ENCODE measurements at places on chromosomes 7 and 10.

- no peak for DNase-seq
Measured at GRCh38 chr10:131692686-131693334, 208.0 kb upstream of the PPP2R2D start.

DNA sequence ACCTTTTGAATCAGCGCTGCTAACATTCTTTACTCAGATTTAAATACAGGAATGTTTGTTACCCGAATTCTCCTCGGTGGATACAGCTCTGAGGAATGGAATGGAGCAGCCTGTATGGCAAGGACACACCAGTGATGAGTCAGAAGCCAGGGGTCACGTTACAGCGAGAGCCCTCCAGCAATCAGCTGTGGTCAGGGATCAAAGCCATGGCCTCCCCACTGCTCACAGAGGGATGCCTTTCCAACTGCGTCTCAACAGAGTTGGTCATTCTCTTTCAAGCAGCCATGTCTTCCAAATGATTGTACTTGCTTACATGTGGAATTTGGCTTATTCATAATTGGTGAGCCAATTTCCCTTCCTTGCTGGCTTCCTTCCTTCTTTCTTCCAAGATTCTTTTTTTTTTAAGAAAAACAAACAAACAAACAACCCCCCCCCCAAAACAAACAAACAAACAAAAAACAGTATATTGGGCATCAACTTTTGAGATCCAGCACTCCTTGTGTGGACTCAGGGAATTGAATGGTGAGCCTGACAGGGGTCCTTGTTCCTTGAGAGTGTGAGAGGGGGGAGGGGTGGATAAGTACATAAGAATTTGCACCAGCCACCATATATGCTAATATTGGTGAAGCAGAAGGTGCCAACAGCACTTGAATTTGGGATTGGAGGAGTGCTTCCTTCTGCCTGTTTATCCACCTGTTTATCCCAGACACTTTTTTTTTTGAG is 100.2 kb downstream of the ATXN7L1 start:
- no peak for DNase-seq

GRCh38 chr10:103281753-103282152 is 4.8 kb downstream of the INA start:
- DNase-seq: no peak

DNA sequence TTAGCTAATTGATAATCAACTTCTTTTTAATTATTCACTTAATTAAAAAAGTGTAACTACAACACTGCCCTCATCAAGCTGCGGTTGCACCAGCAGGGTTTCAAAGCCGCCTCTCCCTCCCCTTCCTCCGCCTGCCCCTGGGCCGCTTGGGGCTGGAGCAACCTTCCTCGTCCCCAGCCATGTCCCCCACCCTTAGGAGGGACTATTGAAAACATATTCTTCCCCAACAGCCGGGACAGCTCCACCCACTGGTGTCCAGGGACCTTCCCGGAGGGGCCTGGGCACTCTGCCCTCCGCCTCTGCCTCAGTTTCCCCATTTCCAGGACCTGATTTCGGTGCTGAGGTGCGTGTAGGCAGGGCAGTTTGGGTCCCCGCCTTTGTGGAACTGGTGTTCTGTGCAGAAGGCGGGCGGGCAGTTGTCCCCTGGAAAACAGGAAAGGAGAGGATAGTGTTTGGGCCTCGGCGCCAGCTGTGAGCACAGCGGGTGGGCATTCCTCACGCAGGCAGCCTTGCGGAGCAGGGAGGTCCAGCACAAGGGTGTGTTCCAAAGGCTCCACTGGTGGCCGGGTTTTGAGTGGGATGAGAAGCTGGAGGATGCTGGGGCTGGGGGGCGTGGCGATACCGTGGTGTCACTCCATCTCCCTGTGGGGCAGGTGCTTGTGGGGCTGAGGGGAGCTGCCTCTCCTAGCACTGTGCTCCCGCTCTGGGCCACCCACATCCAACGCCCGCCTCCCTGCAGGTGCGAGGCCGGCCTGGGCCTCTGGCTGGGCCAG is 15.7 kb downstream of the UNCX start:
- DNase-seq: no peak

DNA sequence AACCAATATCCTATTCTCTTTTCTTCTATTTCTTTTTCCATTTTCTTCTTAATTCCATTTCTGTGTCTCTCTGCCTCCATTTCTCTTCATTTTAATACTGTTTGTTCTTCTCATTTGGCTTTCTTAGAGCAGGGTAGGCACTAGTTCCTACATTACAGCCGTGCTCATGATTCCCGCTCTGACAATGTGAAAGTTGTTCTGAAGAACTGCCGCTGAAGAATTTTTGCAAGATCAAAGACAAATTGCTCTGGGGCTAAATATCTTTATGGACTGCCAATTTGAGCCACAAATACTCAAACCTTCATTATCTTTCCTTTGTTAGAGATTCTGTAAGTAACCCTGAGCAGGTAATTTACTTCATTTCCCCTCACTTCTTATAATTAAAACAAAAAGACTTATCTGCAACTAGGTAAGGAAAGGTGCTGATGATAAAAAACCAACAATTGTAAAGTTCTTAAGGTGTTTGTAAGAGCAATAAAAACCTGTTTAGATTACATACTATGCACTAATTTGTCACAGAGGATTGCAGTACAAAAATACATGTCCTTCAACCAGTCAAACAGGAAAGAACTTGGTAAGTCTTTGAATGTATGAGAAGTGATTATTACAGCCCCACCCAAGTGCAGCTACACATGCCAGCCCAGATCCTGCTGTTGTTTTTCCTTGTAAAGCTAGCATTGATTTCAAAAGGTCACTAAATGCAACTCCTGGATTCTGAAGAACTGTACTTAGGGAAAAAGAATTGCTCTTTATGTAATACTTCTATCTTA is 127.5 kb downstream of the COL28A1 start:
- DNase-seq: no peak

- DNase-seq: no peak
Measured at GRCh38 chr7:140297192-140297591, 101.1 kb downstream of the SLC37A3 start.

GRCh38 chr10:34113504-34114225 is 701.4 kb downstream of the PARD3 start:
- DNase-seq: no peak

DNA sequence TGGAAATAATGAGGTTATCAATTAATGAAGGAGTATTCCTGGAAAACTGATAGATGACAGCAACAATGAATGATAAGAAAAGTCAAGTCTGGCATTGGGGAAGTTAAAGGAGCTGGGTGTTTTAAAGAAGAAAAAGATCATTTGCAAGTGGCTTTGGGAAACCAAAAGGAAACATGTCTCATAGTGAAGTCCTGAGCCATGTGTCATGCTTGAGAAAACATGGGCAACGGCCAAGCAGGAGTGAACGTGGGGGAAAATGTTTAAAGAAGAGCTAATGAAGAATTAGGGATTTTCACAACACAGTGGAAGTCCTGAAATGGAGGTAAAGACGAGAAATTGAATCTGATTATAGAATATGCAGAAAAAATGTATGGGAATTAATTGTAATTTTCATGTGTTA is 1383.2 kb upstream of the CELF2 start:
- no peak for DNase-seq

- no peak for DNase-seq
Measured at GRCh38 chr7:43294080-43294630, 181.7 kb downstream of the HECW1 start.

DNA sequence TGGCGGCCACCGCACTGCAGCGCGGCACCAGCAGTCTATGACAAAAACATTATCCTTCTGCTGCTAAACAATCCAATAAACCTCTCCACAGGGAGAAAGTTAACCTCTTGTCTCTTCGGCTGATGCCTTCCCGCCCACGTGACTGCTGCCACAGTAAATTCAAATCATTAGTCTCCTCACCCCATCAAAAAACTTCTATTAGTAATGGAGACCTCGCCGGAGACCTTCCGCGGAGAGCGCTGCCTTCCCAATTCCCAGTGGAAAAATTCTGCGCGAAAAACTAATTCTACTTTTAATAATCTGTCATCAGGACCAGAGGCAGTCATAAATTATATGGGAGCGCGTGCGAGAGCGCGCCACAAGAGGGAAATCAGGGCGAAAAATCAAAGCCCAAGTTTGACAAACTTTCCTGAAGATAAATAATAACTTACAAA is 90.0 kb upstream of the PAX2 start:
- no peak for DNase-seq

DNA sequence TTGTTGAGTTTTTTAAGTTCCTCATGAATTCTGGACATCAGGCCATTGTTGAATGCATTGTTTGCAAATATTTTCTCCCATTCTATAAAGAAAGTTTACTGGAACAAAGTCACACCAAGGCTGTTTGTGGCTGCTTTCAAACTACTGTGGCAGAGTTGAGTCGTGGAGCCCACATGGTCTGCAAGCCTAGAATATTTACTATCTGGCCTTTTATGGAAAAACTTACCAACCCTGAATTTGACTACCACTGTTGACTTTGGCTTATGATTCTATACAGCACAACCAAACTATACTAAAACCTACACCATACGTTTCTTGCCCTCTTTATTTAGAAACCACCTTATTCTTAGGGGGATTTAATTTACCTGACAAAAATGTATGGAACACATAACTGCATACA is 239.1 kb downstream of the KCNMA1 start:
- DNase-seq: no peak

DNA sequence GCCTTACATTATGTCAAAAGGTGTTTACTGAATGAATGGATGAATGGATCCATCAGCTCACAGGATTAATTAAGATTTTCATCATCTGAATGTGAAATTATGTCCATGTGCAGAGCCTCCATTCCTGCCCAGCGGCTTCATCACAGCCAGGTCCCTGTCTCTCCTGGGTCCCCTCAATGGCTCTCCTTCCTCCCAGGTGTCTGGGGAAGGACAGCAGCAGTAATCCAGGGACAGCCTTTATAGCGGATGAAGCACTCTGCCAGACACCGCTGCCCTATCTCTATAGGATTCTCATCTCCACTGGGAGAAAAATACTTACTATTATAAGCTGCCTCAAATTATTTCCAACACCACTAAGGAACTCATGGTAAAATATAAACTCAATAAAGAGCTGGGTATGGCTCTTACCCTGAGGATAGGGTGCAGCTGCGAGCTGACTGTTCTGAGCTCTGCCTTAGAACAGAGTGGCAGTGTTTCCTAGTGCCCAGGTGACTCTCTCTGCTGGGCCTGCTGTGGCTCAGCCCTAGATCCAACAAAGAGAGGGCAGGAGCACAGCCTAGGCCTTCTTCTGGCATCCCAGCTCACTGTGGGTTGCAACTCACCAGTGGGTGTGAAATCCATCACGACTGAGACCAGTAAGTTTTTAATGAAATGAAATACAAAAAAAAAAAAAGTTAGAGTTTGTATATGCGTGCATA is 38.3 kb downstream of the GPRIN2 start:
- DNase-seq: no peak

- no peak for DNase-seq
Measured at GRCh38 chr10:29486433-29486832, 148.3 kb downstream of the SVIL start.

GRCh38 chr10:49001870-49002672 is 62.4 kb upstream of the LRRC18 start:
- DNase-seq: no peak

- DNase-seq: no peak
Measured at GRCh38 chr10:60466267-60467201, 76.9 kb upstream of the ANK3 start.
